ENCODE measurements at places on chromosomes 2 and 18. TPM values are rescaled to one million over a fixed set of nuclear protein-coding genes. Genes with fewer than 3 reads are reported as not detected.

GRCh38 chr2:177244244-177244771 lies 20.2 kb downstream of the NFE2L2 start:
- DNase-seq = no peak

GRCh38 chr2:17539611-17540092 lies 844 bp upstream of the VSNL1 start:
- no peak for DNase-seq

GRCh38 chr2:24492421-24493279 lies 1.6 kb downstream of the NCOA1 start:
- DNase-seq = no peak

DNA sequence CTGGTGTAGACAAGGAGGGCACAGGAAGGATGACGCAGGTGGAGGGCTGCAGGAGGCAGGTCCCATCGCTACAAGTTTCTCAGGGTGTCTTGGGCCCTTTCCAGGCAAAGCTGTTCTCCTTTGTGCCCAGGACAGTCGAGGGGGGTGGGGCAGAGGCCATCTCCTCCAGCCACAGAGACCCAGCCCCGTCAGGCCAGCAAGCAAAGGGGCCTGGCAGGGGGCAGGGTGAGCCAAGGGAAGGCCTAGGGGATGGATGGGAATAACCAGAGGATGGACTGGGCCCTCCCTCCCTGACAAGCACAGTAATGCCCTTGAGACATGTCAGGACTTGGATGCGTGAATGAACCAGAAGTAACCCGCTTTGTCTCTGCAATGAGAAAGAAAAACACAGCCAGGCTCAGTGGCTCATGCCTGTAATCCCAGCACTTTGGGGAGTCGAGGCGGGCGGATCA lies 6.3 kb downstream of the TCF23 start:
- no peak for DNase-seq

DNA sequence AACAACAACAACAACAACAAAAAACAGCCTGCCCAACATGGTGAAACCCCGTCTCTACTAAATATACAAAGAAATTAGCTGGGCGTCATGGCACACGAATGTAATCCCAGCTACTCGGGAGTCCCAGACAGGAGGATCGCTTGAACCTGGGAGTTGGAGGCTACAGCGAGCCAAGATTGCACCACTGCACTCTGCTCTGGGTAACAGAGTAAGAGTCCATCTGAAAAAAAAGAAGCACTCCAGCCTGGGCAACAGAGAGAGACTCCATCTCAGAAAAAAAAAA lies 344.1 kb upstream of the PLGLB2 start:
- DNase-seq = peak; percentile 16

DNA sequence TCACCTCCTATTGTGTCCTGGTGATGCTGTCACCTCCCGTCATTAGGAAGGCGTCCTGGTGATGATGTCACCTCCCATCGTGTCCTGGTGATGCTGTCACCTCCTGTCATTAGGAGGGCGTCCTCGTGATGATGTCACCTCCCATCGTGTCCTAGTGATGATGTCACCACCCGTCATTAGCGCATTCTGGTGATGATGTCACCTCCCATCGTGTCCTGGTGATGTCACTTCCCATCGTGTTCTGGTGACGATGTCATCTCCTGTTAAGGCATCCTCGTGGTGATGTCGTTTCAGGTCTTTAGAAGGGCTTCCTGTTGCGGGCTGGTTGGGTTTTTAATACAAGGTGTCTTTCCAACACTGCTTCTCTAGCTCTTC lies 40.7 kb downstream of the CTDP1 start:
- DNase-seq = no peak

- no peak for DNase-seq
Measured at GRCh38 chr2:201769666-201770373, 10.9 kb downstream of the ALS2 start.

DNA sequence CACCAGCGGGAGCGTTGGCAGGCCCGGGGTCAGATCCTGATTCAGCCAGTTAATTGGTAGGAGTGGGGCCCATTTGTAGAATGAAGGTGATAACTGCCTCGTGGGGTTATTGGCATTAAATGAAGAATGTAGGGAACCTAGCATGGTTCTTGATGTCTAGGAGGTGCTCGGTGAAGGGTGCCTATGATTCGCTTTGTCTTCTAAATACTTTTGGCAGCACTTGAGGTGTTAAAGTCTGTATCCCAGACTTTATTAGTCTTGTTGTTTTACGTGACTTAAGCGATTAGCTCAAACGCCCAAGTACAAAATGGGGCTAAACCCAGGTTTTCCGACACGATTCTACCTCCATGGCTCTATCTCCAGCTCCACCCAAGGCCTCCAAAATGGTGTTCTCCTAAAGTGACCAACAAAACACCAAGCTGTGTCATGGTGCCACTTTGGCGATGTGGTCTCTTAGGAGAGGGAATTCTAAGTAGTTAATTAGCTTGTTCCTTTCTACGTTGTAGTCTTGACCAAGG lies 980 bp upstream of the PPP4R1 start:
- DNase-seq = no peak

DNA sequence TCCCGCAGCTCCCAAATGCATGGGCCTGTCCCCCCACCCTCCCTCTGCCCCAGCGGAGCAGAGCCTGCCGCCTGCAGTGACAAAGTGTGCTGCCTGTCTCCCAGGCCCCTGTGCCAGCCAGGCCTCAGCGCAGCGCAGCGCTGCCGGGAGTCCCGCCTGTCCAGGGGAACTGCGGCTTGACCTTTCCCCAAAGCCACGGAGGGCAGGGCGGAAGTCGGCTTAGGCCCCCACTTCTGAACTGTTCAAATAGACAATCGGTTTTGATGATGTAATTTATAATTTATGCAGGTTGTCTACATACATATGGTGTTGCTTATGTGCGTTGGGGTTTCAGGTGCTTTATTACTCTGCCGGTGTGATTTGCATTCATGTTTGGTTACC lies 7.1 kb downstream of the GBX2 start:
- no peak for DNase-seq

- DNase-seq = no peak
Measured at GRCh38 chr2:148122788-148123187, 101.9 kb downstream of the MBD5 start.

- no peak for DNase-seq
Measured at GRCh38 chr2:166784296-166784946, 103.9 kb upstream of the XIRP2 start.

- DNase-seq = no peak
Measured at GRCh38 chr18:2400701-2401196, 170.6 kb downstream of the METTL4 start.

- DNase-seq = no peak
Measured at GRCh38 chr2:191176305-191176704, 25.5 kb upstream of the STAT4 start.

- no peak for DNase-seq
Measured at GRCh38 chr2:235669983-235670962, 176.4 kb downstream of the AGAP1 start.

DNA sequence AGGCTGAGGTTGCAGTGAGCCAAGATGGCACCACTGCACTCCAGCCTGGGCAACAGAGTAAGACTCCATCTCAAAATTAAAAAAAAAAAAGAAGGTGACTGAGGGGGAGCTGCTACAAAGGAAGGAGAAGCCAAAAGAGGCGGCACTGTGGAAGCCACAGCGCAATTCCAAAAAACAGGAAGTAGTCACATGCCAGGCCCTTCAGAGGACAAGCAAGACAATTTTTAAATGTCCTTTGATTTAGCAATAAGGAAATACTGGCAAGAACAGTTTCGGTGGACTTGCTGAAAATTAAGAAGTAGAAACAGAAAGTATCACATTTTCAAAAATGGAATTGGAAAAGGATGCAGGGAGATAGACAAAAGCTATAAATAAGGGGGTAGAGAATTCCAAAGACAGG lies 122.8 kb downstream of the OSBPL1A start:
- DNase-seq = no peak

DNA sequence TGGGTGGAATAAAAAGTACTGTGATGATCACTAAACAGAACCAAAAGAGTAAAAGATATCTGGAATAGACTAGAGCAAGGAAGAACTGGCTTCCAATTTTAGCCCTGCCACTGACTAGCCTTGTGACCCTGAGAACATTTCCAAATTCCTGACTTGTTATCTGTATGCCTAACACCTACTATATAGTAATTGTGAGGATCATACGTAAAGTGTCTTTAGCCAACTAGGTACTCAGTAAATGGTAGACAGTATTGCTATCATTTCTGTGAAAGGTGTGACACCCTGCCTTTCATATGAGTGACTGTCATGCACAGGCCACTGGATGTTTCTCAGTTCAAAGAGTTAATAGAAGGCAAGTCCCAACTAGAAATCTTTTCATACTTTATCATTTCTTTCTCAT lies 29.8 kb downstream of the CYTIP start:
- no peak for DNase-seq

GRCh38 chr2:121650315-121650930 lies 1.2 kb upstream of the CLASP1 start:
- no peak for DNase-seq

DNA sequence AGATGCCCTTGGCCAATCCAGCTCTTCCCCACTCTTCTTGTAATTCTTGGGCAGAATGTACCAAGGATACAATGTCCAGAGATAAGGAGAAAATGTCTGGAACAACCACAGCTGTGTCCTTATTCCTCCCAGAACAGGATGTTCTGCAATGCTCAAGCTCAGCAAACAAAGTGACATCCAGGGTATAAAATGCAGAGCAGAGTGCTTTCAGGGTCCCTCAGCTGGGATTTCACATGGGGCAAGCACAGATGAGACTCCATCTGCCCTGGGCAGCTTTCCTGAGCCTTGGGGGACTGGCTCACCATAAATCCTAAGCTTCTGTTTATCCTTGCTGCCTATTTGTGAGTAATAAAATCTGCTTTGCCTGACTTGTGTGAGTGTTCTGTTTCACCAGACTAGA lies 127.4 kb downstream of the VAPA start:
- no peak for DNase-seq

DNA sequence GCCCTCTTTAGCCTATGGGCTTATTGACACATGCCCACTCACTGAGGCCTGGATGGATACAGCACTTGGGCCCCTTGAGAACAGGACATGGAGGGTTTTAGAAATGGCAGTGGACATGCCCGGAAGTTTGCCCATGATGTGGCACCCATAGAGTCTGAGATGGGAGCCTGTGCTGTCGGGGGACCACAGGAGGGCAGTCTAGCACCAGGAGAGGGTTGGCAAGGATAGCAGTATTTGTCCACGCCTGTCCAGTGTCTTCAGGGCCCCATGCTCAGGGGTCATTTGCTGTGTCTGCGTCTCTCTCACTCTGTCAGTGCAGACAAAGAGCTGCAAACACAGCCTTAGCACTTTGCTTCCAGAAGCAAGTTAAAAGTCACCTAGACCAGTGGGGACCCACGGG lies 48.7 kb downstream of the IL1RL2 start:
- DNase-seq = no peak

DNA sequence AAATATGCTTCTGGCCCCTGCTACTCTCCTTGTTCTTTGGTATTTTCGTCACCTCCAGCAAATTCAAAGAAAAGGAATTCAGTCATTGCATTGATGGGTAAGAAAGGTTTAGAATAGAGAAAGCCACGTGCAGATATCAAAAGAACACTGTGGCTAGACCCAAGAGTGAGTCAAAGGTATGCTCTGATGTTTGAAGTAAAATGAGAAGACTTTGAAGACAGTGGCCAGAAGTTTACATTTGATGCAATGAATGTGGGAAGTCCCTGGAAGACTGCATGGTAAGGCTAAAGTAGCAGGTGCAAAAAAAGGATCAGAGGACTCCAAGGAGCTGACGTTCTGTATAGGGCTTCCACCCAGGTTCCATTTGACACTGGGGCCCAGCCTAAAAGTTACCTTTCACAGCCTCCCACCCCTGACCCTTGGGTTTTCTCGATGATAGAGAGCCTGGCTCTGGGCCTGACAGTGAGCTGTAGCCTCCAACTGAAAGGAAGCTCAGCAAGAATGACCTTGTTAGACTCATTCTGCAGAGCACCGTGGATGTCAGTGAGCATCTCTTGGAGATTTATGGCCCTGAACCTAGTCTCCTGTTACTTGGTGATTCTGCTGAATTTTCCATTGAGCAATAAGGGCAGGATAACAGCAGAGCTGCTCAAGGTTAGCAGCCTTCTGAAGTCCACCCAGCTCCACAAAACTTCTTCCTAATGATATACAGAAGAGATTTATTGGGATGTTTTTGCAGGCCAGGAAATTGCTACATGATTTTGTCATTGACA lies 223.7 kb upstream of the RBBP8 start:
- DNase-seq = no peak

- DNase-seq = no peak
Measured at GRCh38 chr2:20620696-20621365, 30.1 kb downstream of the HS1BP3 start.

DNA sequence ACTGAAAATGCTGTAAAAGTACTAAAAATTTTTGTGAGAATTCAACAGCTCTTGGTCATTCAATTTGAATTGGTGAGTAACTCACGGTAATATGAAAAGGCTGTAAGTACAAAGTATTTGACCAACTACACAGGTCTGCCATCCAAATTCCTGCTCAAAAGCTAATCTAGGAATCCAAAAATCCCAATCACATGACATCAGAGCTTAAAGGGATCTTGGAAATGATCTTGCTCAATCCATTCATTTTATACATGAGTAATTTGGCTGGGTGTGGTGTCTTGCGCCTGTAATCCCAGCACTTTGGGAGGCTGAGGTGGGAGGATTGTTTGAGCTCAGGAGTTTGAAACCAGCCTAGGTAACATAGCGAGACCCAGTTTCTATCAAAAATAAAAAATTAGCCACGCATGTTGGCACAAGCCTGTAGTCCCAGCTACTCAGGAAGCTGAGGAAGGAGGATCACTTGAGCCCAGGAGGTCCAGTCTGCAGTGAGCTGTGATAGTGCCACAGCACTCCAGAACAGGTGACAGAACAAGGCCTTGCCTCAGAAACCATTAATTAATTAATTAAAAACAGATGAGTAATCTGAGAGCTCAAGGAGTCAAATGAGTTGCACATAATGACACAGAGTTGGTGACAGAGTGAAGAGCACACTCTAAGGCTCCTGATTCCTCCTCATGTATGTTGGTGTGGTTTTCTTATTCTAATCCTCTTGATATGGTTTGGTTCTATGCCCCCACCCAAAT lies 19.8 kb downstream of the SPIRE1 start:
- no peak for DNase-seq

DNA sequence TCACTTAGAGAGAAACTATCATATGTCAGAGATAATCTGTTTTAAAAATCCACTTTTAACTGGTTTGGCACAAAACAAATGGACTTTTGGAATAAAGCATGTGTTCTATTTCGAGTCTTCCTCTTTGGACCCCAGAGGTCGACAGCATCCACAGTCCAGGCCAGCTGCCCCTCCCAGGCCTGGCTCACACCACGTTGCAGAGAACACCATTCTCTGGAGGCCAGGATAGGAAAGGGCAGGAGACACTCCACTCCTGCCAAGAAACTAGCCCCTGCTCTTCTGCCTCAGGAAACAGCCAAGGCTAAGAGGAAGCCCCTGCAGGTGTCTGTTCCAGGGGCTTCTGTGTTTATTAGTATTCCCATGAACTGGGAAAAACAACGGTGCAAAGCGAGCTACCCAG lies 456.6 kb upstream of the ID2 start:
- DNase-seq = no peak

GRCh38 chr2:186427970-186428369 lies 58.1 kb upstream of the ZC3H15 start:
- DNase-seq = no peak

The DHRS9 gene
- 17.7 TPM for total RNA-seq

The ADAM23 gene
- total RNA-seq = 3.7 TPM

The SCYGR4 gene
- total RNA-seq = not detected

The ZDBF2 gene
- 11.5 TPM for total RNA-seq

Data from omental fat pad (tissue), 4 donors.